ENCODE measurements at places on chromosomes 5 and 9.
A peak's percentile ranks its signal among the peaks of the same experiment; 100 is the strongest.

GRCh38 chr5:76393035-76393680 is 9.9 kb upstream of the IQGAP2 start:
- DNase-seq, result no peak

- no peak for DNase-seq
Measured at GRCh38 chr9:120383999-120384924, 195.7 kb downstream of the CDK5RAP2 start.

DNA sequence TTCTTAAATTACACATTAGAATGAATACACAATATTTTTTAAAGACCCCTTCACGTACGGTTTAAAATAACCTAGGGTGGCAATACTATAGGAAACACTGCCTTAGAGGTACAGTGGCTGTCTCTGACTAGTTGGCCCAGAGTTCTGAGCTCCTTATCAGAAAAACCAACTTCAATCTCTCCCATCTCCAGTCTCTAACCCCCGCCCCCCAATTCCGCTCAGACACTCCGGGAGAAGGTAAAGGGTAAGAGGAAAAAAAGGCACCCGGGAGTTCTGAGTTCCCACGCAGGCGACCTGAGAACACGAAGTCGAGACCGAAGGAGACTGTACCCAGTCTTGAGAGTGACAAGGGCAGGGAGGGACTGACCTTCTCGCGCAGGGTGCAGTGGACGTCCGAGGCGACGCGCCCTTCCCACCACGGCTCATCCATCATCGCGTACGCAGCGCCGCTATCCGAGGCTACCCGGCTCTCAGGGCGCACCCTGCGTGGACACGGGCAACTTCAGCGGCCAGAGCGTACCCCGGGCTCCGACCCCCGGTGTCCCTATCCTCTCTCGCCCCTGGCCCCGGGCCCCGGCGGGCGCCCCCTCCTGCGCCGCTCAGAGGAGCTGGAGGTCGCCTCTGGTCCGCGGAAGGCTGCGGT is 752 bp downstream of the CCNJL start:
- no peak for DNase-seq

GRCh38 chr5:89044674-89045200 is 161.8 kb upstream of the MEF2C start:
- DNase-seq, result no peak

DNA sequence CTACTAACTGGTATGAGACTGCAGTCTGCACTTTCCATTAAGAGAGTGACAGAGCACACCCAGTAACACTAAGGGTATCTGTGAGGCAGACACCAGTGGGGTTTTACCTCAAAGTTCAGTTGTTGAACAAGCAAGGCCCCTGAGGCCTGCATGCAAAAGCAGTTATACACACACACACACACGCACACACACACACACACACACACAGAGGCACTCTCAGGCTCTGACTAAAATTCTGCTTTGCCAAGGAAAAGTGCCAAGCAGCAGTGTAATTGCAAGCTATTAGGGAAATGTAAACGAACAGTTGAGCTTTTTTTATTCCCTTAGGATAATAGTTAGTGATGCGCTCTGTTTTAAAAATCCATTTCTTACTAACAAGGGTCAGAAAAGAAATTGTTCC is 377.1 kb downstream of the SPOCK1 start:
- DNase-seq, result no peak

DNA sequence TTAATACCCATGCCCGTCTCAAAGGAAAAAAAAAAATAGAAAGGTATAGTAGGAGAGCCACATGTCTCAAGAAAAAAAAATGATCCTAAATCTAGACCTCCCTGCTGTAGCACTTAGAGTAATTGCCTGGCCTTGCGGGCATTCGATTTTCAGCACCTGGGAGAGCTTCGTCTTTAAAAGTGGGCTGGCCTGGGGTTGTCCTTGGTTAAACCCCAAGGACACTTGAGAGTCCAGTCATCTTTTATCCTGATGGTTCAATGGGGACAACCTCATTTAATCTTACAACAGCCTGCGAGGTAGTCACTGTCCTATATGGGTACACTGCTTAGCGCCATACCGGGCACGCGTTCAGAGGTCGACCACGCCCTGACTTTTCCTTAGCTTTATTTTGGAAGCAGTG is 60.1 kb downstream of the MAT2B start:
- DNase-seq, result peak; percentile 78

GRCh38 chr5:78627175-78627574 is 21.4 kb downstream of the LHFPL2 start:
- DNase-seq, result peak; percentile 49

- DNase-seq, result no peak
Measured at GRCh38 chr9:88773627-88774244, 217.5 kb upstream of the S1PR3 start.

- DNase-seq, result no peak
Measured at GRCh38 chr9:91045041-91045440, 243.4 kb downstream of the SYK start.

DNA sequence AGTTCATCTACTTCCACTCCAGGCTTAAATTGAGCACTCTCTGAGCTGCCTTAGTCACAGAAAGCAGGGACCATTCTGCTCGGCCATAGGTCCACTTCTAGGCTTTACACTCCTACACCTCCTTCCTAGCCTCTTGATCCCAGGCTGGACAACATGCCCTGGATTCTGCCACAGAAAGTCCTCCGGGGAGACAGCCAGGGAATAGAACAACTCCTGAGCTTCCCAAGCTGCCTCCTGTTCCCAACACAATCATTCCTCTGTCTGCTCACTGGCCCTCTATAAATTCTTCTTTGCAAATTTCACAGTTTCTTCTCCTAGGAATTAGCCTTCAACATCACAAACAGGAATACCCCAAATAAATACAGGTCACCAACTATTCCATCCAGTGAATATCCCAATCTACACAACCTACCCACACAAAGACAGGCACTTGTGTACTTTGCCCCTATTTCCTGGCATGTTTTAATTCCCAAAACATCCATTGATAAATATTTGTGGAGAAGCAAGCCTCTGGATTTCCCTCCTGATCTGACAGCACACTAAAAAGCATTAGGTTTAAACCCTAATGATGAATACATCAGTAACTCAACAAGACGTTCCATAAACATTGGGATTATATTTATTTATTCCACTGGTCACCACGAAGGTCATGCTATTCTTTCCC is 125.5 kb downstream of the ENC1 start:
- DNase-seq, result no peak

DNA sequence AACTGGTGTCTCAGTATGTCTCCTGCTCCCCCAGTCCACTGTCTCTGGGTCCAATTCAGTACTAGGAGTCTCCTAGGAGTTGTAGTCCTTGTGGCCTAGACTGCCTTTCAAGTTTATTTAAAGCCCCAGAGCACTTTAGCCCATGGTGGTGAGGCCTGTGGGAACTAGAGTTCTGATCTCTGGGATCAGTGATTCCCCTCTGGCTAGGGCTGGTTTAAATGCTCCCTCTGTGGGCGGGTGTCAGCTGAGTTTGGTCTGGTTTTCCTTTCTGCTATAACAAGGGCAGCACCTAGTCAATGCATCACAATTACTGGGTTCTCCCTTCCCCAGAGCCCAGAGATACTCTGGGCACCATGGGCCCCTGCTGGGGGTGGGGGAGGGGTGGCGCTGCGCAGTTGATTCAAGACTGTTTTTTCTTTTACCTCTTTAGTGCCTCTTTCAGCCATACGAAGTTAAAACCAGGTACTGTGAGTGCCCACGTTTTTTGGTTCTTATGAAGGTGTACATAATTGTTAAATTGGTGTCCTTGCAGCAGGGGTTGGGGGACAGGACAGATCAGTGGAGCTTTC is 9.3 kb upstream of the SLC36A3 start:
- DNase-seq, result peak; percentile 60

GRCh38 chr5:43040287-43041098 is at the start of gene ANXA2R:
Gene ANXA2R (minus strand): TSS chr5:43040319. CDS start chr5:43040046, 273 bp downstream.
- DNase-seq, result peak; percentile 96

DNA sequence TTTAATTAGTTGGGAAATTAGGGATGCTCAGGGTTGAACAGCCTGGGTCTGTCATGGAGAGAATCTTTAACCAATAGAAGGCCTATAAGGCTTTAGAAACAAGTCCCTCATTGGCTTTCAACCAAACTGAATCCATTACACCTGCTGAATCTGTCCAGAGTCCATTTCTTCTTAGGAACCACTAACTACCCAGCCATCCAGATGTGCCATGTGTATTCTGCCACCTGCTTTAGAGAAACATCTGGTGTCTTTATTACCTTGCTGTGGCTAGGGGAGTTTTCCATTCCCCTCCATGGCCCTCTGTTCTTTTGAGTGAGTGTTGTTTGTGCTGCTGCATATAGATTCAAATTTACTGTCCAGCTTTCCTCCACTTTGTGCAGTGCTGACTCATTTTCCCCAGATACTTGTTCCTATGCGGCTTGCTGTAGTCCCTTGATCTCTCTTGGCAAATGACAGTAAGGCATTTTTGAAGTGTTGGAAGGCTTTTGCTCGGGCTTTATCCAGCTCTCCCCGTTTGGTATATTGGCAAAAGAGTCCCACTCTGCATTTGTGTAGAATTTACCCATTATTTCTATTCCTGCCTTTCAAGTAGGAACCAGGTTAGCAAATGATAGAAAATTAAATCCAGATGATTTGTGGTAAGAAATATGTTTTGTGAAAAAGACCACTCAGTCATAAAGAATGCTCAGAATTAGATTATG is 54.6 kb downstream of the NLN start:
- DNase-seq, result no peak

- DNase-seq, result no peak
Measured at GRCh38 chr5:116922532-116922931, 347.9 kb upstream of the SEMA6A start.

GRCh38 chr5:143636931-143637528 is 174.9 kb upstream of the HMHB1 start:
- DNase-seq, result no peak
